ENCODE measurements at places on chromosomes 6 and 20.

DNA sequence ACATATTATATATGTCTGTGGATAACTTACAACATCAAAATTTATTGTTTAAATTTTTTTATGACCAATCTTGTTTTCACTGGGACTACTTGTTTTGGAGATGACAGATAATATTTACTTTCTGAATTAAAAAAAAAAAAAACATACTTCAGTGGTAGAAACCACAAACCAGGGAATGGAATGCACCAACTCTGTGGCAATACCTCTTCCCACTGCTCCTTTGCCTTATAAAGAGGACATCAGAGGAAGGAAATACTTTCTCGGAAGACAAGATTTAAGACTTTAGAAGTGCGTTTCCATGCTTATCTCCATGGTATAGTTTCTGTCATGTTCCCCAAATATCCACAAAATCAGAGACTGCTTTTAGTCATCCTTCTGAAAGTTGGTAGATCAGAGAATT, 1241.1 kb upstream of the EYS start:
- no peak for DNase-seq

DNA sequence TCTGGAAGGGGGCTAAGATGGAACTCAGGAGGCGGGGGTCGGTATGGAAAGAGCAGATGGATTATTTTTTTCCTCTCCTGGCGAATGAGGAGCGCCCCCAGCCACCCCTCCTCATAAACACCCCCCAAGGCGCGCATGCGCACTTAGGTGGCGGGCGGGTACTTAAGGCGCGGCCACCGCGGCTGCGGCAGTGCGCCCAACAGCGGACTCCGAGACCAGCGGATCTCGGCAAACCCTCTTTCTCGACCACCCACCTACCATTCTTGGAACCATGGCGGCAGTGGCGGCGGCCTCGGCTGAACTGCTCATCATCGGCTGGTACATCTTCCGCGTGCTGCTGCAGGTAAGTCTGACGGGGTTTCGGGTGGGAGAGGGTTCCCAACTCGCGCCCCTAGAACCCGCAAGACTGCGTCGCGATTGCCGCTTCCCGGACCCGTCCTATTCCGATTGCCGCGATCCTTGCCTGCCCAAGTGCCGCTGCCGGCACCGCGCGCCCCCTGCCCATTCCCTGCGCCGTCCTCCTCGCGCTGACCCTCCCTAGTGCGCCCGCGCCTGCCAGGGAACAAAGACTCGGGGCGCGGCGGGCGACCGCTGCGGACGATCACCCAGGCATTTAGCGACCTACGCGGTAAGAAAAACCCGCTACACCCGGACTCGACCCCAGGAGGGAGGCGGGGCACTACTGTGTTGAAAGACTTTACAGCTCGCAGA, at the start of gene NNAT:
Gene NNAT (plus strand): TSS at position 190 of the 711 bp plus-strand sequence. CDS start 82 bp downstream, at position 272.
- no peak for DNase-seq

GRCh38 chr6:39240155-39240757, 11.0 kb upstream of the KCNK5 start:
- DNase-seq = no peak

- no peak for DNase-seq
These were observed 17.8 kb upstream of the ASF1A start for GRCh38 chr6:118876198-118876597.

DNA sequence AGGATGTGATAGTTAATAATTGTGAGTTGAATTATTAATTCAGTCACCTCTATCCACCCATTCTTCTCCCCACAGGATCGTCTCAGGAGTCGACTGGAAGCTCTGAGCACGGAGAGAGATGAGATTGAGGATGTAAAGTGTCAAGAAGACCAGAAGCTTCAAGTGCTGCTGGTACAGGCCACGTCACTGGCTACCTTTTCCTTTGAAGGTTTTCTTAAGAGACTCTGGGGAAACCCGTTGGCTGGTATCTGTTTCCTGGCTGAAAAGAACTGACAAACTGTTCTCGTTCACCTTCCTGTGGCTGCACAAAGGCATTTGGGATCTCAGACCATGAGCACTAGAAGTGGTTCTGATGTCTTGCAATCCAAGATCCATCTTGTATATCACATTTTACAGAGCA, 3.8 kb downstream of the TRIM15 start:
- no peak for DNase-seq

GRCh38 chr6:53588816-53589509, 44.1 kb upstream of the GCLC start:
- DNase-seq = no peak

DNA sequence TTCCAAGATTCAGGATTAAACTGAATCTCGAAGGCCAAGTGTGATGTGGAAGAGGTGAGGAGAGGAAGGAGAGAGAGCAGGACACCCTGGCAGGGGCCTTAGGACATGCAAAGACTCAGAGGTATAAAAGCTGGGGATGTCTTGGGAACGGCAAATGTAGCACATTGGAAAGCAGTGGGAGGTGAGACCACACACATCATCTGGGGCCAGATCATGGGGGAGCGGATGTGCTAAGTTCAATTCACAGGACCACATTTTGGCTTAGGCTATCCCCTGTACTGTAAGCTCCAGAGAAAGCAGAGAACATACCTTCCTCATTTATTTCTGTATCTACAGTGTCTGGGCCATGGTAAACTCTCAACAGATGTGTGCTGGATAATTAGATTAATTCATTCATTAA, 59.5 kb upstream of the MBOAT1 start:
- no peak for DNase-seq

All from activated CD8-positive, alpha-beta memory T cell treated with anti-CD3 and anti-CD28 coated beads for 1 hour (primary cell).